A549 treated with Mapracorat at 1 μM for 4 hours (cell line): ENCODE measurements at places on chromosomes 6 and 20. TPM values are rescaled to one million over a fixed set of nuclear protein-coding genes. Genes with fewer than 3 reads are reported as not detected.

SIRPD gene
- total RNA-seq = not detected in 5 replicates

PPP1R3G gene
- total RNA-seq = 1.5 to 2.4 TPM (median 2.0 TPM) in 5 replicates

SUMO4 gene
- not detected in 5 replicates for total RNA-seq

GATA5 gene
- total RNA-seq = 0.41 to 0.78 TPM (median 0.70 TPM) in 5 replicates

GDAP1L1 gene
- total RNA-seq = 0.07 to 0.23 TPM (median 0.07 TPM) in 3 of 5 replicates, not detected in the others

SLC22A3 gene
- total RNA-seq = 40.2 to 49.9 TPM (median 44.7 TPM) in 5 replicates

MMP24OS gene
- 53.3 to 91.4 TPM (median 82.3 TPM) in 5 replicates for total RNA-seq

TTBK1 gene
- 0.02 to 0.07 TPM (median 0.04 TPM) in 5 replicates for total RNA-seq

NFATC2 gene
- 7.5 to 10.4 TPM (median 8.6 TPM) in 5 replicates for total RNA-seq

PI16 gene
- not detected in 5 replicates for total RNA-seq

ZBTB9 gene
- total RNA-seq = 10.3 to 12.5 TPM (median 10.7 TPM) in 5 replicates

OLIG3 gene
- not detected in 5 replicates for total RNA-seq

SOX4 gene
- total RNA-seq = 8.1 to 11.1 TPM (median 9.8 TPM) in 5 replicates

C4B gene
- total RNA-seq = 0.69 to 1.5 TPM (median 1.3 TPM) in 5 replicates

NHSL1 gene
- total RNA-seq = 2.0 to 3.6 TPM (median 3.0 TPM) in 5 replicates

RAET1G gene
- total RNA-seq = 6.8 to 11.2 TPM (median 9.3 TPM) in 5 replicates

PRKN gene
- 0.07 TPM in 2 of 5 replicates, not detected in the others for total RNA-seq

C20orf204 gene
- 0.15 to 0.65 TPM (median 0.42 TPM) in 5 replicates for total RNA-seq

OTOR gene
- total RNA-seq = not detected in 5 replicates

HLA-DQB2 gene
- total RNA-seq = not detected in 5 replicates

ZBP1 gene
- 0.04 TPM in 1 of 5 replicates, not detected in the others for total RNA-seq

FAM83D gene
- 55.3 to 72.1 TPM (median 65.2 TPM) in 5 replicates for total RNA-seq

AFG1L gene
- 1.2 to 3.3 TPM (median 1.8 TPM) in 5 replicates for total RNA-seq

TBXT gene
- total RNA-seq = not detected in 5 replicates

TPX2 gene
- total RNA-seq = 96.3 to 115 TPM (median 107 TPM) in 5 replicates

CLPSL1 gene
- not detected in 5 replicates for total RNA-seq

ELOVL4 gene
- 1.5 to 1.8 TPM (median 1.6 TPM) in 5 replicates for total RNA-seq

POPDC3 gene
- 23.4 to 25.4 TPM (median 24.4 TPM) in 5 replicates for total RNA-seq

MTO1 gene
- total RNA-seq = 8.9 to 14.9 TPM (median 9.7 TPM) in 5 replicates

FAM209B gene
- total RNA-seq = 0.22 to 0.67 TPM (median 0.34 TPM) in 5 replicates

DNAJC5 gene
- total RNA-seq = 22.6 to 29.0 TPM (median 28.3 TPM) in 5 replicates

ITPR3 gene
- total RNA-seq = 33.0 to 50.7 TPM (median 44.5 TPM) in 5 replicates

SGK2 gene
- total RNA-seq = 6.7 to 8.7 TPM (median 7.0 TPM) in 5 replicates

GPLD1 gene
- 0.77 to 1.2 TPM (median 0.84 TPM) in 5 replicates for total RNA-seq

MICB gene
- total RNA-seq = 6.0 to 8.1 TPM (median 7.5 TPM) in 5 replicates

LTB gene
- total RNA-seq = 0.35 to 0.88 TPM (median 0.51 TPM) in 5 replicates

PRSS16 gene
- 2.8 to 3.5 TPM (median 2.9 TPM) in 5 replicates for total RNA-seq

KCNQ5 gene
- total RNA-seq = 1.2 to 1.7 TPM (median 1.5 TPM) in 5 replicates
